Erythroblast (primary cell): ENCODE measurements at places on chromosomes 3 and 15.

- DNase-seq, result peak; percentile 10
These were observed 111.6 kb downstream of the KBTBD8 start for GRCh38 chr3:67109651-67110204.

GRCh38 chr15:71781179-71781964 is 29.0 kb upstream of the NR2E3 start:
- no peak for DNase-seq

GRCh38 chr15:85542895-85543331 is 162.5 kb downstream of the AKAP13 start:
- no peak for DNase-seq

GRCh38 chr3:173371848-173372487 is 25.6 kb upstream of the NLGN1 start:
- DNase-seq, result peak; percentile 18

DNA sequence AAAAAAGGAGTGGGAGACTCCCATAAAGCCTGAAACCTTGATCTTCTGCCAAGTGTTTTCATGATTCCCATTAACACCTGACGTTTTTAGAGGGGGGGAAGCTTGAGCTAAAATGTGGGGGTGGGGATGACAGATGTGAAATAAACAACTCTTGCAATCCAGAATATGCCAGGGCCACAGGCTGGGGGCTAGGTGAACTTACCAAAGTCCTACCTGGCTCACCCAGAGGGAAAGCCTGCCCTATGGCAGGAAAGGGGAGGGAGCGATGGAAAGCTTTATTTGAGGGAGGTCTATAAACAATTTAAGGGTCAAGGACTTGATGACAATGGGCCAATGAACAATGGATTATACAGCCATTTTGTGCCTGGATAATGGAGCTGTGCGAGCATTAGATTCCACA is 108.3 kb downstream of the LRIG1 start:
- no peak for DNase-seq

DNA sequence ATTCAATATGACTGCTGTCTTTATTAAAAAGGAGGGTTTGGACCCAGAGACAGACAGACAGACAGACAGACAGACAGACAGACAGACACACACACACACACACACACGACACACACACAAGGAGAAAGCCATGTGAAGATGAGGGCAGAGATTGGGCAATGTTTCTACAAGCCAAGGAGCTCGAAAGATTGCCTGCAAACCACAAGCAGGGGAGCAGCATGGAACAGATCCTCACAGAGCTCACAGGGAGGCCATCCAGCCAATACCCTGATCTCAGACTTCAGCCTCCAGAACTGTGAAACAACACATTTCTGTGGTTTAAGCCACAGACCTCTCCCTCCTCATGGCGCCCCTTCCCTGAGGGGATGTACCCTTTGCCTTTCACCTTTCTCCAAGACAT is 35.8 kb upstream of the ABHD2 start:
- DNase-seq, result no peak

DNA sequence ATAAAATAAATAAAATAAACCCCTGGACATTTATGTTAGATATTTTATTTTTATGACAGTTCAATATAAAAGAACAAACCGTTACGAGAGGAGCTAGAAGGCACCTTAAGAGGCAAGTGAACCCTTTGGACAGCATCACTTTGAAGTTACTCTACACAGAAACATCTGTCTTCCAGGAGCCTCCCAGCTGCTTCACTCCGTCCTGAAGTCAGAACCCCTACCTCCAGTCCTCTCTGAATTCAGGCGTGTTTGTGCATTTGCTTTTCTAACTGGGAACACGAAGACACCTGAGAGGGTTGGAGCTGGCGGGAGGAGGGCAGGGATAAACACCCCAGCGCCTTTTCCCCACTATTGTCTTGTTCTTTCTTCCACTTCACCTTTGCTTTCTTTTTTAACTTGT is 46.2 kb downstream of the CMTM7 start:
- DNase-seq, result no peak

GRCh38 chr3:12286927-12287726 is 1.7 kb upstream of the PPARG start:
- DNase-seq, result no peak

DNA sequence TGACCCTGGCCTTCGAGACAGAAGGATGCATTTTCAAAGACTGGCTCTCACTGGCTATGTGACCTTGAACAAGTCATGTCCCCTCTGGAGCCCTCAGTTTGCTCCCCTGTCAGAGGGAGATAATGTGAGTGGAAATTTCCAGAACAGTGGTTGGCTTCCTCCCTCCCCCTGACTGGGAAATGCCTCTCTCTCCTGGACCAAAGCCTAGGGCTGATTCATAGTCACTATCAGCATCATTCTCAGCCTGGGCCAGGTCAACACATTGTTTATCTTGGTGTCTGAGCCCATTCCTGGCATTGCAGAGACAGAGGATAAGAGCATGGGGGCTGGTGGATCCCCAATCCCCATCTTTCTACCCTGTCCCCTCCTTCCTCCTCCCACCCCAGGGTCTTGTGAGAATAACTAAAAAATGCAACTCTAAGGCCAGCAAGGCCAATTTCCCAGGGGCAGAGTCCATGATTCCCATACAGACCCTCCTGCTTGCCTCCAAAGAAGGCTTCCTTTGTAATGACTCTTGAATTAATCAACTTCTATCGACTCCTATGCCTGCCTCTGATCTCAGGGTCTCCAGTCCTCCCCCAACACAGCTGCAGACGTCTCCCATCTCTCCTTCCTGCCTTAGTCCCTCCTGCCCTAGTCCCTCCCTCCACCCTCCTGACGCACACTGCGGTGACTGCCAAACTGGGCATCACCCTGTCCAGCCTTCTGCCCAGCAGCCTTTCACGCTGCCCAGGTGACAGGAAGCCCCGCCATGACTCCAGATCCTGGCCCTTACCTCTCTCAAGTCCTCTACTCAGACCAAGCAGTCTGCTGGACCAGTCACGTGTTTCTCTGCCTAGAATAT is 35.4 kb upstream of the CORO2B start:
- no peak for DNase-seq

DNA sequence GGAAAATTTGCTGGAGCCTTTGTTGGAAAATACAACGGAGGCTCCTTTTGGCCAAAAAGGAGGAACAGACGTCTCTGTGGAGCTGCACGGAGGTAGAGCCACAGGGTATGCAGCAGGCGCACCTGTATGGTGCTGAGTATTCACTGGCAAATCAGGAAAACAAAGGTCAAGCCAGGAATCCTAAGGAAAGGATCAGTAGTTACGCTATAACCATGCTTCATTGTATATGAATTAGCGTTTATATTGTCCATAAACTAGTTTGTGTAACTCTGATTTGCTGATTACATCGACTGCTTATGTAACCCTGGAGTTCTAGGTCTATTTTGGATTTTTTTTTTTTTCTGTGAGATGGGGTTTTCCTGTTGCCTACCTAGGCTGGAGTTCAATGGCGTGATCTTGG is 45.4 kb downstream of the LPP start:
- no peak for DNase-seq

- no peak for DNase-seq
These were observed 42.9 kb upstream of the LMCD1 start for GRCh38 chr3:8458711-8459110.

GRCh38 chr3:158086776-158087175 is 19.4 kb downstream of the SHOX2 start:
- no peak for DNase-seq

DNA sequence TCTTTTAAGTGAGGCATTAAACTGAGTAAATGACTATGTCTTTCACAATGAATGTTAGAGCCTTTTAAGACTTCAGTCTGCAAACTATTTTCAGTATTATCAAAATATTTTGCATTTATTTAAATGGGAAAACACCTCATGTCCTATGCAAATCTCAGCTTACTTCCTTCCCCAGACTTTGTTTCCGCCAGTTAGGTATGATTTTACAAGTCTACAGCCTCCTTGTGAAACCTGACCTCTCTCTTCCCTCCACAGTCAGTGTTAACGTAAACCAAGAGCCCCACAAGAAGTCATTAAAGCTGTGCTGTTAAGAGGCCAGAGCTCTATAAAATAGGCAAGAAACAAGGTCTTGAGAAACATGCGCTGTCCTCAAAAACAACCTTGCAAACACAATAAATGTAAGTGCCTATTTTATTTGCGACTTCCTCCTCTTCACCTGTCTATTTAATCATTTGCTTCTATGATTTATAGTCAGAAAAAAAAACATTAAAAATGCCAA is 48.3 kb downstream of the PRTG start:
- no peak for DNase-seq

DNA sequence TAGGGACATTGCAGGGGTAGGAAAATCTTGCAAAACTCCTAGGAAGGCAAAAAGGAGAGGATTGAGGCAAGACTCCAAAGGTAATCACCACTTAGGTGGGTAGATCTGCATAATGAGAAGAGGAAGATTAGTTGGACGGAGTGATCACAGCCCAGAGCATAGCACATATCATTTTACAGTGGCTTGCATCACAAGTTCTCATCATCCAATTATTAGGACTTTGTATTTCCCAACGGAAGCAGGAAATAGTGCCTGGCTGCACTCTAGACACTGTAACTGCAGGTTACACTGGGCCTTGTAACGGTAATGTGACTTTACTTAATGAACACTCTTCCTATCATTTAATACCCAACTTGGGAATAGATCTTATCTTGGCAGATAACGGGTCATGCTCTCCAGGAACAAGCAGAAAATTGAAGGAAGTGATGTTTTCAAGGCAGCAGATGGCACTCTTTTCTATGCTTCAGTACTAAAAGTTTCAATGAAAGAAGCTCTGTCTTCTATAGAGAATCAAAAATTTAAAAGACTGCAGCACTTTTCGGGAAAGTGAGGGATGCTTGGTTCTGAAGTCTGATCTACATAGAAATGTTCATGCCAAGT is 101.9 kb upstream of the KCNMB2 start:
- DNase-seq, result peak; percentile 2

DNA sequence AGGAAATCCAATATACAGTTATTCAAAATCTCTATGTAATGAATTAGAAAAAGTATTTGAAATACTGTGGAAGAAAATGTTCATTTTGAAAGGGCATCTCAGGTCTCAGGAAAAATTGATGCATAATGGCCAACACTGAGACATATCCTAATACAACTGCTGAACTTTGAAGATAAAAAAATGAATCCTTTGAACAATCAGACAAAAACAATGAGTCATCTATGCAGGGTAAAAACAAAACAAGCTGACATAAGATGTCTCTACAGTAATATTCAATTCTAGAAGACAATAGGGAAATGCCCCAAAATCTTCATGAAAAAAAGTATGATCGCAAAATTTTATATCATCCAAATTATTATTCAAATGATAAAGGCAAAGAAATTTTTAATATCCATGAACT is 34.0 kb upstream of the ZNF280D start:
- DNase-seq, result no peak

GRCh38 chr3:59759298-59760031 is 709.6 kb upstream of the CFAP20DC start:
- no peak for DNase-seq

GRCh38 chr15:38598749-38599148 is 34.1 kb upstream of the RASGRP1 start:
- no peak for DNase-seq

GRCh38 chr15:39851500-39852092 is 68.5 kb downstream of the GPR176 start:
- no peak for DNase-seq

GRCh38 chr3:182490596-182491491 is 302.5 kb upstream of the ATP11B start:
- DNase-seq, result peak; percentile 12

DNA sequence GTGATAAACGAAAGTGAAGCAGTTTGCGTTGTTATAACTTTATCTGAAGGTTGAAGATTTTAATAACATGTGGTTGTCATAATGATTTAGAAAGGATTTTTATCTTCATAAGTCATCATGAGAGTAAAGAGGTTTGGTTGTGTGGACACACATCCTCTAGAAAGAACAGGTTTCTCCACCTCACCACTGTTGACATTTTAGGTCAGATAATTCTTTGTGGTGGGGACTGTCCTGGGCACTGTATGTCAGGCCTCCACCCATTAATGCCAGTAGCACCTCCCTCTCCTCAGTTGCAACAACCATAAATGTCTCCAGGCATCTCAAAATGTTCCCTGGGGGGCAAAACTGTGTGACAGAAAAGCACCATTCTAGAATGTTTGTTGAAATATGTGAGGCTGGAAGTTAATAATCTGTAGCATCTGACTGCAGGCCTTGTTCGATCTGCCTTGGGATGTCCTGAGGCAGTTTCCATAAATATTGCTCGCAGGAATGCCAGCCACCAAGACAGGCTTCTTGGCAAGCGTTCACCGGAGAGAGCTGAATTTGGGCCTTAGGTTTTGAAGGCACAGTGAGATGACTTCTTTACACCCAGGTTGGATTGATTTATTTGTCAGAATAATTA is 100.1 kb downstream of the ADAMTSL3 start:
- DNase-seq, result no peak

DNA sequence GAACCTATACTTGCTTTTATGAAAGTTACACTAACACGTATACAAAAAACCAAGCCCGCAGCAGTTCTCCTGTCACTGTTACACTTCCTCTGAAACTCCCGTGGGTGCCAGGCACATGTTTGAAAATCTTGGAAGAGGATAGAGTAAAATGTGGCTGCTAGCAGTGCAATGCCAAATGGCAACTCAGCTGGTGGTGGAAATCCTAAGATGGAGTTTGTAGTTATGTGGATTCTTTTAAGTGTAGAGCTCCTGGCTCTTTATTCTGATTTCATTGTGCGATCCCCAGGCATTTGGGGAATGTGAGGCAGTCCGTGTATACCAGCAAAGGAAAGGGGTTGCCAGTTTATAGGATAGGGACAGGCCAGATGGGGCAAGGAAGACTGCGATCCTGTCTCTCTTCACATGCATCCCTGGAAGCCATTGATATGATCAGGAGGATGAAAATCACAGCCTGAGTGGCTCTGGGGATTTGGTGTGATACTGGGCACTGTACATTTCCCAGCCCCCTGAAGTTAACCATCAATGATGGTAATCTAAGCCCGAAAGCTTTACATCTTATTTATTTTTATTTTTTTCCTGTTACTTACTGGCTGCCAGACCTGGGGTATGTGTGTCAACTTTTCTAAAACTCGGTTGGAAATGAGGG is 1.1 kb downstream of the STAC start:
- no peak for DNase-seq

GRCh38 chr15:75659141-75659771 is 11.5 kb downstream of the SNX33 start:
- DNase-seq, result no peak

- no peak for DNase-seq
These were observed 36.0 kb upstream of the BDH1 start for GRCh38 chr3:197591816-197592215.

GRCh38 chr3:161649900-161650484 is 153.4 kb downstream of the OTOL1 start:
- DNase-seq, result no peak

GRCh38 chr15:73210630-73211029 is 158.1 kb downstream of the HCN4 start:
- no peak for DNase-seq

GRCh38 chr15:25173241-25174028 is 218.6 kb downstream of the SNRPN start:
- DNase-seq, result no peak

DNA sequence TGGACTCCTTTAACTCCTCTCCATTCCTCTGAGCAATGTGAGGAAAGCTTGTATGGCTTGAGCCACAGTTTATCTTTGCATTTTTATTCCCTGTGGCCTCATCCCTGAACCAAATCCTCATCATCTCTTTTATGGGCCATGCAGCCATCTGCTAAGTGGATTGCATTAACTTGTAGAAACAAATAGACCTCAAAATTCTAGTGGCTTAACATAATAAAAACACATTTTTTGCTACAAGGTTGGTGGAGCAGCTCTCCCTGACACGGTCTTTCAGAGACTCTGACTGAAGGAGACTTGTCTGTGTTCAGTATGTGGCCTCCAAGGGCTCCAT is 135.3 kb downstream of the RPL22L1 start:
- DNase-seq, result no peak

GRCh38 chr3:155497930-155498647 is 204.6 kb upstream of the STRIT1 start:
- no peak for DNase-seq

GRCh38 chr15:38588672-38589071 is 24.1 kb upstream of the RASGRP1 start:
- no peak for DNase-seq
